Karpas-422 (cell line): ENCODE measurements at places on chromosomes 4 and X.

DNA sequence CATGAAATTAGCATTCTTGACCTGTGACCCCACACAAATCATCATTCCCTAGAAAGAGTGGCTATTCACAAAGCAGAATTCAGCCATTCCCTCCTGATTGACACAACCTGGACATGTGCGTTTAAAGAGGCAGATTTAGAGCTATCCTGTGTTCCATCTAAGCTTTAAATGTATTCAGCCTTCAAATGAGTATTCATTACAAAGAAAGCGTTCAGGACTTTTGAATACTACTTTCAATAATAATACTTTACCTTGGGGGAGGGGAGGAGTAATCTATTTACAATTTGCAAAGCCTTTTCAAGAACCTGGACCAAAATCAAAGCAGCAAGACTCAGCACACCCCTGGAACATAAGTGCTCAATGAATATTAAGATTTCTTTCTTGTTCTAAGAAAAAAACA is 22.5 kb upstream of the GPC4 start:
- no peaks in the 10 kb centered on the region for H3K27me3 ChIP-seq
- no peaks in the 10 kb centered on the region; the same call in 1 of the 2 replicates for H3K36me3 ChIP-seq
- H3K27ac ChIP-seq = no peak overlapping the region
- H3K4me1 ChIP-seq = no peaks in the 10 kb centered on the region
- DNase-seq = no peak

GRCh38 chr4:90458576-90458975 is 331.4 kb downstream of the CCSER1 start:
- no peaks in the 10 kb centered on the region for H3K36me3 ChIP-seq
- H3K27me3 ChIP-seq = no peaks in the 10 kb centered on the region
- no peak overlapping the region for H3K4me3 ChIP-seq
- no peak for DNase-seq

GRCh38 chr4:40685300-40685699 is 55.6 kb upstream of the RBM47 start:
- H3K4me1 ChIP-seq = no peaks in the 10 kb centered on the region
- H3K36me3 ChIP-seq = no peaks in the 10 kb centered on the region
- no peaks in the 10 kb centered on the region for H3K27me3 ChIP-seq
- H3K4me3 ChIP-seq = no peak overlapping the region

- no peaks in the 10 kb centered on the region for H3K4me1 ChIP-seq
- no peaks in the 10 kb centered on the region for H3K36me3 ChIP-seq
- DNase-seq = no peak
- no peak overlapping the region for H3K4me3 ChIP-seq
- no peak overlapping the region for H3K27ac ChIP-seq
Observed at GRCh38 chr4:72208421-72209075, 176.7 kb downstream of the NPFFR2 start.
